ENCODE measurements at places on chromosomes 3 and 15.

DNA sequence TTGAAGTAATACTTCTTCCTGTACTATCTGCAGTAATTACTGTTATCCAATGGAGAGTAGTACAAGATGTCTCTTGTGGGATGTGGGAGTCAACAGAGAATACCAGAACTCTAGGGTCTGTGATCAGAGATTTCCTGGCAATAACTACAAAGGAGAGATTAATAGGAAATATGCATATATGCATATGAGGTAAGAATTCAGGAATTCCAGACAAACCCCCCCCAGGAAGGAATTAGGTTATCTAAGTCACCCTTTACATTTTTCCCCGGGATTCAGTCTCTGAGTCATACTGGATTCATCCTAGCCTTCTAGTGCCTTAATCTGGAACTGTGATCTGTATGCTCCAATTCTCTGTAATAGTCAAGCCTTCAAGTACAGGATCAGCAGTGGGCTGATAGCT, 49.4 kb downstream of the GTF2E1 start:
- peak; percentile 52 for DNase-seq

GRCh38 chr3:119161240-119161639, 12.2 kb upstream of the UPK1B start:
- no peak for DNase-seq

- DNase-seq: no peak
Measured at GRCh38 chr3:13092621-13093617, 19.7 kb upstream of the IQSEC1 start.

DNA sequence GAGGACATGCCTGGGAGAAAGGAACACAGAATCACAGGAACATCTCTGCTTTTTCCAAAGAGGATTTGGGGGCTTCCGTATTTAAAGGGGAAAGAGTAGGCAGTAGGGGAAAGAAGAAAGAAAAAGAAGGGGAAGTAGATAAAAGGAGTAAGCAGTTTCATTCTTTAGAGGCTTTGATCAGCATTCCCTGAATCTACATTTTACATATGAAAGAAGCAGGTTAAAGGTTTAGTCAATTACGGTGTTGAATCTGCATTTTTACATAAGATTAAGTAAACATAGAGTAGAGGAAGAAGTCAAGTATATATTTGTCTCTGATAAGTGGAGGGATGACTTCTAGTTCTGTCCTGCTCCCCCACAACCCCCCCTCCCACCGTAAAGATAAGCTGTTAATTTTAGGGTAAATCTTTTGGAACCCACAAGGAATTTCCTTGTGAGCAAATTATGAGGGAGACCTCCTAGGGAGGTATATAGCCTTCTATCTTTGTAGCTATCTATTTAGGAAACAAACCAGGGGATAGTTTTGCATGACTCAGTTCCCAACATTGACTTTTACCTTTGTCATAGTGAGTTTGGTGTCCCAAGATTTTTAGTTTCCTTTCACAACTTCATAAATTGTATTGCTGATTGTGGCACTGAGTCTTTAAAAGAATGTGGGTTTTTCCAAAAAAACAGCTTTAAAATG, 8.7 kb upstream of the P2RY12 start:
- no peak for DNase-seq

GRCh38 chr15:81113204-81113657, 20.8 kb upstream of the CFAP161 start:
- no peak for DNase-seq

GRCh38 chr3:61493339-61493738, 68.0 kb upstream of the PTPRG start:
- DNase-seq: no peak

DNA sequence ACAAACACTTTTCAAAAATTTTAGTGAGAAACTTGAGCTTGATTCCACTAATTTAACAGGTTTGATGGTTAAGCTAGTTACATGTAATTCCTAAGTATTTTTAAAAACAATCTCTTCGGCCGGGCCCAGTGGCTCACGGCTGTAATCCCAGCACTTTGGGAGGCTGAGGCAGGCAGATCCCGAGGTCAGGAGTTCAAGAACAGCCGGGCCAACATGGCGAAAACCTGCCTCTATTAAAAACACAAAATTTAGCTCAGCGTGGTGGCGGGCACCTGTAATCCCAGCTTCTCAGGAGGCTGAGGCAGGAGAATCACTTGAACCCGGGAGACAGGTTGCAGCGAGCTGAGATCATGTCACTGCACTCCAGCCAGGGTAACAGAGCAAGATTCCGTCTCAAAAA, 25.3 kb downstream of the TRA2B start:
- DNase-seq: no peak

DNA sequence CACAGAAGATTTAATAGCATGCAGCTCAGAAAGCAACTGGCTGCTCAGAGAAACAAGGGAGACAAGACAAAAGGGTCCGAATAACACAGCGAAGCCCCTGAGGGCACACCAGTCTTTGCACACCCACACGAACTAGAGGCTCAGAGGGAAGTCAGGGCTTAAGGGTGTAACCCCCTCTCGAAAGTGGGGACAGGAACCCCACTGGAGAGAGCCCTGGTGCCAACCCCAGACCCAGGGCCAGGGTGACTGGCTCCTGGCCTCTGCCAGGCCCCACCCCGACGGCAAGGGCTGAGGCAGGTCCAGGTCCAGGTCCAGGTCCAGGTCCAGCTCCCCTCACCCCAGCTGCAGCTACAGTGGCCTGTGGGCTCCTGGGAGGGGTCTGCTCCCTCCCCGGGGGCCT, 10.5 kb upstream of the PRR23E start:
- DNase-seq: no peak

DNA sequence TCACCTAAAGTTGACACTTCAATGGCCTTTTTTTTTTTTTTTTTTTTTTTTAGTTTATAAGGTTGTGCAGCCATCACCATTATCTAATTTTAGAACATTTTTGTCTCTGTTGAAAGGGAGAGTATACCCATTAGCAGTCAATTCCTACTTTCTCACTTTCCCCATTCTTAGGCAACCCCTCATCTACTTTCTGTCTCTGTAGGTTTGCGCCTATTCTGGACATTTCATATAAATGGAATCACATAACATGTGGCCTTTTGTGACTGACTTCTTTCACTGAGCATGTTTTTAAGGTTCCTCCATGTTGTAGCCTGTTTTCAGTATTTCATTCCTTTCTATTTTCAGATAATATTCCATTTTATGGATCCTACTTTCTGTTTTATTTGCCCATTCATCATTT, 56.3 kb downstream of the BLM start:
- no peak for DNase-seq

- peak; percentile 5 for DNase-seq
Measured at GRCh38 chr3:94076055-94076454, 13.2 kb downstream of the NSUN3 start.

DNA sequence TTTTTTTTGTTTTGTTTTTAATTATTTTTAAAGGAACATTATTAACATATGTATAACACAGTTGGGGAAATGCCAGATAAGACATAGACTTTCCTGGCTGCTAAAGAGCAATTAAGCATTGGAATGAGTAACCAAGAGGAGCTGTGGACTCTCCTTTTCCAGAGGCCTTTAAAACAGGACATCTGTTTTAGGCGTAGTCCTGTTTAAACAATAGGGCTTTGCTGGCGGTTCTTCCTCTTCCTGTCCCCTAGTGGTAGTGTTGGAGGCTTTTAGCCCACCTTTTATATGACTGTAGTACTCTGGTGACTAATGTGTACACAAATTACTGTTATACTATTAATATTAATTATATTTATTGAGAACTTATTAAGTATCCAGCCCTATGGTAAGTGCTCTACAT, 81.9 kb downstream of the PPARG start:
- no peak for DNase-seq

GRCh38 chr3:94293793-94294195, 230.9 kb downstream of the NSUN3 start:
- peak; percentile 77 for DNase-seq

- no peak for DNase-seq
Measured at GRCh38 chr15:37199545-37199944, 99.2 kb upstream of the MEIS2 start.

GRCh38 chr15:41917767-41918430, 24.0 kb upstream of the SPTBN5 start:
- no peak for DNase-seq

DNA sequence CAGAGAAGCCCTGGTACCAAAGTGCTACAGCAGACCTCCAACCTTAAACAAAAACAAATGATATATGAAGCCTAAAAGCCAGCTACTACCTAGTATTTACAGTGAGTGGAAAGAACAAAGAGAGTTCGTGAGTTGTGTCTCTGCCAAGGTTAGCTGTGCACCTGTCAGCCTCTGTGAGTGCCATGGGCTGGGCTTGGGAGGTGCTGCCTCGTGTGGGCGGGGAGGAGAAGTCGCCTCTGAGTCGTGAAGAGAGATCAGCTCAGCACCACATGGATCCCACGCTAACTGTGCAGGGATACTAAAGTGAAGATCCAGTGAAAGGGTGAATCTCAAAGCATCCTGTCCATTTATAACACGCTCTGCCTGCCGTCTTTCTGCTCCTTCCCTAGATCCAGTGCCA, 101.9 kb downstream of the CHDH start:
- DNase-seq: no peak

- DNase-seq: no peak
Measured at GRCh38 chr15:75185271-75186029, 16.2 kb upstream of the C15orf39 start.

- DNase-seq: no peak
Measured at GRCh38 chr15:48796930-48797329, 13.9 kb downstream of the CEP152 start.

DNA sequence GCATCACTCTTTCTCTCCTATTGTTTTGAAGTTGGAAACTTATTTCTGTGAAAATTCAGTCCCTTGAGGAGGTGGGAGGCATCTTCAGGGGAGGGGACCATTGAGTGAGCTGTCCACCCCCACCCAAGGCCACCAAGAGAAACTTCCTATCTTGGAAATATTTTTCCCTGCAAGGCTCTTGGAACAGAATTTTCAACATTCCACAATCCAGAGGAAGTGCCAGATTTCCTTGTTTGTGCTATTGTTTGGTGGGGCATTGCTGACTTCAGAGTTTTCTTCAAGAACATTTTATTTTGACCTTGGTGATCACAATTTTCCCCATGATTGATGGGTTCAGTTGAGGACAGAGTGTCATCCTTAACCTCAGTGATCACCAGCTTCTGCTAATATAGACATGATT, 12.0 kb downstream of the DNASE1L3 start:
- no peak for DNase-seq

DNA sequence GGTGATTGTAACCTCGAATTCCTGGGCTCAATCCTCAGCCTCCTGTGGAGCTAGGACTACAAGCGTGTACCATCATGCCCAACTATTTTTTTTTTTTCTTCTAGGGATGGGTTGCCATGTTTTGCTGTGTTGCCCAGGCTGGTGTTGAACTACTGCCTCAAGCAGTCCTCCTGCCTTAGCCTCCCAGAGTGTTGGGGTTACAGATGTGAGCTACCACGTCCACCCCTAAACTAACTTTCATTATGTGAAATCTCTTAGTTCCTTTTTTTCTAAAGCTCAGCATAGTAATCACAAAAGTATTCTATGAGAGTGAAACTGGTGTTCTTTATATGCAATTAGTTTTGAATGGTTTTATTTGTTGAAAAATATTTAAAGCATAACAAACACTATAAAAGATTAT, 92.1 kb downstream of the XRN1 start:
- no peak for DNase-seq

DNA sequence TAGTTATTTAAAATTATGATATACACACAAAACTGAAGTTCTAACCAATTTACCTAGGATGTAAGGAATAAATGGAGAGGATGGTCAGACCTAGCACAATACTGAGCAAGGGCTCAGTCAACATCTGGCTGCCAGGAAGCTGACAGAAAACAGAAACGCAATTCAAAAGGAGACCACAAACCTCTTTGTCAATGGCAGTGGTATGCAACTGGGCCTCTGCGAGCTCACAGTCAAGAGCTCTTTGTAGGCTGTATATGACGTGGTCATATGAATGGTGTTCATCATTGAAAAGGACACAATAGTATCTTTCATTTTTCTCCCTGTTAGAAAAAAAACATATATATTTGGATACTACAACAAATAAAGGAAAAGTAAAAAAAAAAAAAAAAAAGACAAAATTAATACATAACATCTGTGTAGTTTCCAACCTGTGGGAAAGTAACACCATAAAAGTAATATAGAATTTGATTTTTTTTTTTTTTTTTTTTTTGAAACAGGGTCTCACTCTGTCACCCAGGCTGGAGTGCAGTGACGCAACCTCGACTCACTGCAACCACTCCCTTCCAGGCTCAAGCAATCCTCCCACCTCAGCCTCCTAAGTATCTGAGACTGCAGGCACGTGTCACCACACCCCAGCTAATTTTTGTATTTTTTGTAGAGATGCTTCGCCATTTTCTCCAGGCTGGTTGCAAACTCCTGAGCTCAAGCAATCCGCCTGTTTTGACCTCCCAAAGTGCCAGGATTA, 37.9 kb downstream of the UBR1 start:
- peak; percentile 74 for DNase-seq

- peak; percentile 75 for DNase-seq
Measured at GRCh38 chr3:38496131-38496910, at the start of gene EXOG. TSS of gene EXOG (plus strand) at chr3:38496340. CDS start at chr3:38496368, 28 bp downstream.

- DNase-seq: peak; percentile 18
Measured at GRCh38 chr3:155069729-155070128, 10.4 kb upstream of the MME start.

DNA sequence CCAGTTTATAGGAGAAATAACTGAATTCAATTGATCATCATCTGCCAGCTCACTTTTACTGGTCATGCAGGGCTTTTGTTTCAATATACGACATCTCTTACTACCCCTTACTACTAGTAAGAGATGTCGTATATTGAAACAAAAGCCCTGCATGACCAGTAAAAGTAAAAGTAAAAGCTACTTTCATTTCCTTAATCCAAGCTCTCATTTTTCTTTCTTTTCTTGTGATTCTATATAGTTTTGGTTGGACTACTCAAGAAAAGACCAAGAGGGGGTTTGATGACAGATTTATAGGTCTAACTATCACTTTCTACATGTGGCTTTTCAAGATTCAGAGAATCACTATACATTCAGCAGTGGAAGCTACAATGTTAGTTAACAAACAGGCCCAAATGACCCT, 1237.3 kb downstream of the ROBO2 start:
- no peak for DNase-seq

DNA sequence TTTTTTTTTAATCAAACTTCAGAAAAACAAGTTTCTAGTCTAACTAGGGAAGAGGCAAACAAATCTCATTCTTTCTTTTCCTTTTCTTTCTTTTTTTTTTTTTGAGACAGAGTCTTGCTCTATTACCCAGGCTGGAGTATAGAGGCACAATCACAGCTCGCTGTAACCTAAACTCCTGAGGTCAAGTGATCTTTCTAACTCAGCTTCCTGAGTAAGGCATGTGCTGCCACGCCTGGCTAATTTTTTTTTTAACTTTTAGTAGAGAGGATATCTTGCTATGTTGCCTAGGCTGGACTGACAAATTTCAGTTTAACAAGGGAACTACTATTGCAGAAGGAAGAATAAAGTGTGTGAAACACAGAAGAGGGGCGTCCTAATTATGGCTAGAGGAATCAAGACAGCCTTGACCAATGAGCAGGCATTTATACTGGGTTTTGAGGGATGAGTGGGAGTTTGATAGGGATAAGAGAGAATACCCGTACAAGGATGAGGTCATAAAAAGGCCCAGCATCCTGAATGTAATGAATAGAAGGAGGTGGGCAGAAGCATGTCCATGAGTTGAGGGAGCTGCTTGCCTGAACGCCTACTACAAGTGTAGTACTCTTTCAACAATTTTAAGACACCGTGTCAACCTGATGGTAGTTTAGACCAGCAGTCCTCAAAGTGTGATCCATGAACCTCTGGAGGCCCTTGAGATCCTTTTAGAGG, 6.7 kb upstream of the ZFAND6 start:
- DNase-seq: no peak

GRCh38 chr3:183158551-183159006, 4.0 kb downstream of the LAMP3 start:
- peak; percentile 41 for DNase-seq

GRCh38 chr15:68312701-68313204, 35.2 kb downstream of the FEM1B start:
- DNase-seq: no peak

Data from foreskin keratinocyte (primary cell).